Right atrium auricular region (tissue), 2 donors: ENCODE measurements at places on chromosomes 12 and 14. TPM values are rescaled to one million over a fixed set of nuclear protein-coding genes. Genes with fewer than 3 reads are reported as not detected.

DLGAP5 gene
- 1.2 TPM for total RNA-seq

NRIP2 gene
- 3.0 TPM for total RNA-seq

GRCh38 chr12:120369603-120370342 lies 809 bp upstream of the MSI1 start:
- DNase-seq: no peak

DNA sequence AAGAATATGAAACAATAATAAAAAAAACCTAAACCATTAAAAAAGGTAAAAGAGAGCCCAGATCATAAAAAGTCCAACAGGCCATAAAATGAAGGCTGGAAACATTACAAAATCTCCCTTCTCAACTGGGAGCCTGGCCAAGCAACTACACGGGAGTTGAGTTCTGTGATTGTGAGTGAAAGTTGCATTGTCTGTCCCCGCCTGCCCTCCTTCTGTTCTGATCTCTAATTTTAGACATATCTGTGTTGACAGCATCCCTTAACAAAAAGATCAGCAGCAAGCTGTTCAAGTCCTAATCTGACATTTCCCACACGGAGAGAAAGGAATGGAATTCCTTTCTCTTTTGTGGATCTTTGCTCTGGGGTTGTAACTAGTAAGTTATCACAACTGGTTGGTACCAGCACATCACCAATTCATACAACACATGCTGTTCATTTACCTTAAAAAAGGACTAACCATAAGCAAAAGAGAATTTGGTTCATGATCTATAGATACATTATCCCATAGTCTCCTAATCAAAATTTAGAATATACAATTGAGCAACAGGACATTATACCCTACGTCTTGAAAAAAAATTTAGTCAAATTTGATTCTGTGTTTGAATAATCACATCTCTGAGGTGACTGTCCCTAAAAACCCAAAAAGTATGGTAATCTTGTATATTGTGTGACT lies 205.1 kb upstream of the GZMB start:
- no peak for DNase-seq

- DNase-seq: no peak
Observed at GRCh38 chr14:69475194-69475818, 9.2 kb upstream of the PLEKHD1 start.
